AG04449 (cell line): ENCODE measurements at places on chromosomes 16 and 17.

GRCh38 chr17:81094509-81095382 lies 59.8 kb downstream of the BAIAP2 start:
- peak; percentile 98 for DNase-seq

- no peak for DNase-seq
Observed at GRCh38 chr17:50519141-50519834, 11.0 kb downstream of the MYCBPAP start.

DNA sequence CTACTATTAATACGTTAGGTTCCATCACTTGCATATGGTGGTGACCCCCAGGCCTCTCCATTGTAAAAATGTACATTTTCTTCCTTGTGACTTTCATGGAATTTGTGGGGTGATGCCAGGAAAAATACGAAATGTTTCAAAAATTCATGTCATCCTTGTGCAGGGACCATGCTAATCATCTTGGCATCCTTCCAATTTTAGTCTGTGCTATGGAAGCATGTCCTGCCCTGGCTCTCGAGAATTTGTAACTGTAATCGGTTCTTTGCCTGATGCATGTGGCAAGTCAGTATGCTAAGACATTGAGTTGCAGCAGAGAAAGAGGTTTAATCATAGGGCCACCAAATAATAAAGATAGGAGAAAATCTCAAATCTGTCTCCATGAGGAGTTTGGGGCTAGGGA lies 14.3 kb upstream of the GINS3 start:
- DNase-seq, result no peak

- no peak for DNase-seq
Observed at GRCh38 chr16:25729188-25729915, 37.6 kb downstream of the HS3ST4 start.

DNA sequence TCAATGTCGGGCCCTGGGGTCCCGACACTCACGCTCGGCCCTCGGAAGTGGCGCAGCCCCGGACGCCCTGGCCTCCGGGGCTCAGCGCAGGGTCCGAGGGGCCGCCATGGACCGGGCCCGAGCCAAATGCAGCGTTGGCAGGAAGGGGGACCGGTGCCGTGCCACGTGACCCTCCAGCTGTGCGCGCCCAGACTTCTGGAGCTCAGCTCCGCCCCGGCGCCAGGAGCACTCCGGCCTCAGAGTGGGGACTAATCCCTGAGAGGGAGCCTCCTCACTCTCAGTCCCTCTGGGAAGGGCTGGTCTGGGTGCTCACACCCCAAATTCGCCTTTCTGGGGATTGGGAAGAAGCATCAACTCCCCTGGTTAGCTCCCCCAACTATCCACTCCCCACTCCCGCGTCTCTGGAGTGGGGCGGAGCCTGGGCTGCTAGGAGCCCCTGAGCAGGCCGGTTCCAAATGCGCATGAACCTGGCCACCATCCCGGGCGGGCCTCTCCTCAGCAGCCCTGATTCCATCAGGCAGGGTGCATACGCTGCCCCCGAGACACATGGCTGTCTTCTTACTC lies at the start of gene B3GNT9:
B3GNT9 (minus strand) TSS at position 166 of the 564 bp plus-strand sequence. CDS start 513 bp downstream, outside the sequence.
- no peak for DNase-seq

DNA sequence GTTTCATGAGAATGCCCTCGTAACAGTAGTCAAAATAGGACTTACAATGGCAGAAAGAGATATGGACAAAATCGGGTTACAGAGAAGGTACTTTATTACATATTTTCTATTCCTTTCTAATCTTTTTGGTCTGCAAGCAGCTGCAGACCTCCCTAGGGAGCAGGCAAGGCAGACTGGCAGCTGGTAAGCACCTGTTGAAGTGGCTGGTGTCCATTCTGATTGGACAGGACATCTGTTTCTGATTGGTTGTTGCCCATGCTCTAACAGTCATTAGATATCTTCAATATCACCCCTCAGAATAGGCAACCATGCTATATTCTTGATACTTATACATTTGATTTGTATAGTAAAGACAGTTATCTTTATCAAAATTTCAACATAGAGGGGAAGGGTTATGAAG lies 606.3 kb downstream of the KCNJ2 start:
- no peak for DNase-seq
